ENCODE measurements at places on chromosomes 13 and 19.

GRCh38 chr13:72204291-72204690 lies 337.3 kb upstream of the DACH1 start:
- no peak for DNase-seq

DNA sequence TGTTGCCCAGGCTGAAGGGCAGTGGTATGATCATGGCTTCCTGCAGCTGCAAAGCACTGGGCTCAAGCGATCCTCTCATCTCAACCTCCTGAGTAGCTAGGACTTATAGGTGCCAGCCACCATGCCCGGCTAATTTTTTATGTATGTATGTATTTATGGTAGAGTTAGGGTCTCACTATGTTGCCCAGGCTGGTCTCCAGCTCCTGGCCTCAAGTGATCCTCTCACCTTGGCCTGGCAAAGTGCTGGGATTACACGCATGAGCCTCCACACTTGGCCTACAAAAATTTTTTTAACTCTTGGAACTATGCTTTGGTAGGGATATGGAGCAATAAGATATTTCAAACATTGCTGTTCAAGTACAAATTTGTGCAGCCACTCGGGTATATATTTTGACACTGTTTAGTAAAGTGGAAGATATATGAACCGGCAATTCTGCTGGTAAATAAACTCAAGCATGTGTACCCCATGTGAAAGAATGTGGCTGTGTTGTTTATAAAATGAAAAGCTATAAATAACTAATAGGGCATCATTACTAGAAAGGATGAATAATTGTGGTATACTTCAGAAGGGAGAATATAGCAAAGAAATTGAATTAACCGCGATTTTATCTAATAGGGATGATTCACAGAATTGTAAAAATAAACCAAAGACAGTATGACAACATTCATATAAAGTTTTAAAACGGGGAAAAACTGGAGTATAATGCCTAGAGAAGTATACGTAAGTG lies 1.1 kb downstream of the ZNF566 start:
- no peak for DNase-seq

GRCh38 chr13:105918842-105919741 lies 616.4 kb downstream of the EFNB2 start:
- no peak for DNase-seq

DNA sequence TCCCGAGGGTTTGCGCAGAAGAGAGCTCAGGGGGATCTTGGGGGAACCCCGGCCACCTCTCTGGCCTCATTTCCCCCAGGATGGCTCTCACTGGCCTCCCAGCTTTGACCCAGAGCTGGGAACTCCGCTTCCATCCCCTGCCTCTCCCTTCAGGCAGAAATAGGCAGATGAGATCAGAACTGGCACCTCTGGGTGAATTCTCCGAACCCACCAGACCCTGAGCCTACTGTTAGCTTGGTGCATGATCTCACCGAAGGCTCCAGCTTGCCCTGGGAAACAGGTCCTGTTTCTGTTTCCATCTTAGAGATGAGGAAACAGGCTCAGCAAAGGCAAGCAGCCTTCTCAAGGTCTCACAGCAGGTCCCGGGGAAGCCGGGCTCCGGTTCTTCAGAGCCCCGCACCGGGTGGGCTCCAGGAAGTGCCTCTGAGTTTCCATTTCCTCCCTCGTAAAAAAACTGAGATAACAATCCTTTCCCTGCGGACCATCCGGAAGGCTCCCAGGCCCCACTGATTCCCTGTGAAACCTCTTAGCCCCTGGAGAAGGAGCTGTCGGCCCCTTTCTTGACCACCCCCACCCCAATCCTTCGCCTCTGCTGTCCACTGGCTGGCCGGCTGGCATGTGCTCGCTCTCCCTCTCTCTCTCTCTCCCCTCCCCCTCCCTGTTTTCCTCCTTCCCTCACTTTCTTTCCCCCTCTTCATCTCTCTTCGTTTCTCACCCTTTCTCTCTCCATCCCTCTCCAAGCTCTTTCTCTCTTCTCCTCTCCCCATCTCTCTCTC lies 2.1 kb downstream of the NECTIN2 start:
- DNase-seq = no peak

DNA sequence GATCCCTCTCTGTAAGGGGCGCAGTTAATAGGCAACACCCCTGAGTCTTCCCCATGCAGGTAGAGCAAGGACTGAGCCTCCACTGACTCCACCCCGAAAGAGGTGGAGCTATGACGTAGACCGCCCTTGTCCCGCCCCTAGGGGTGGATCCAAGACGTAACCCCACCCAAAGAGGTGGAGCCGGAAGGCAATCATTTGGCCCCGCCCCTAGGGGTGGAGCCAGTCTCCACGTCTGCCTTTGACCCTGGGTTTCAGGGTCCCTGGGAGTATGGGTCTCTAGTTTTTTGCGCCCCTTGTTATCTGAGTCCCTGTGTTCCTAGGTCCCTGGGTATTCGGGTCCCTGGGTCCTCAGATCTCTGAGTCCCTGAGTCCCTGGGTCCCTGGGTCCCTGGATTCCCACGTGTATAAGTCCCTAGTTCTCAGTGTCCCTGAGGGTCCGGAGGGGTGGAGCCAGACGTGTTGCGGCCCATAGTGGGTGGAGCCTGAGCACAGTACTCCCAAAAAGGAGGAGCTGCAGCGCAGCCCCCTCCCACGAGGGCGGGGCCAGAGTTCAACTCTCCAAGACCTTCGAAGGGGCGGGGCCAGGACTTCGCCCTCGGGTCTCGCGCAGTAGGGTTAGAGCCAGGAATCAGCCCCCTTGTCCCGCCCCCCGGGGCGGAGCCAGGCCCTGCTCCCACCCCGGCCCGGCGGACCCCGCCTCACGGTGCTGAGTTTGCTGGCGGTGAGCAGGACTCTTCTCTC lies 5.3 kb downstream of the DENND1C start:
- peak; percentile 45 for DNase-seq

- DNase-seq = peak; percentile 53
Measured at GRCh38 chr13:30466841-30467252, 1.1 kb upstream of the HMGB1 start.

- no peak for DNase-seq
Measured at GRCh38 chr19:39192846-39193245, 3.9 kb upstream of the NCCRP1 start.
